ENCODE measurements at places on chromosomes 3 and 15.

GRCh38 chr15:81224232-81224631 lies 27.6 kb downstream of the IL16 start:
- DNase-seq, result no peak

GRCh38 chr3:170033489-170033888 lies 4.3 kb upstream of the GPR160 start:
- DNase-seq, result peak; percentile 76

GRCh38 chr15:85154061-85154460 lies 172.4 kb downstream of the PDE8A start:
- DNase-seq, result no peak

- DNase-seq, result no peak
These were observed 23.5 kb upstream of the MYO1E start for GRCh38 chr15:59396211-59396610.

- no peak for DNase-seq
These were observed 98.2 kb downstream of the ANXA2 start for GRCh38 chr15:60299452-60300047.

DNA sequence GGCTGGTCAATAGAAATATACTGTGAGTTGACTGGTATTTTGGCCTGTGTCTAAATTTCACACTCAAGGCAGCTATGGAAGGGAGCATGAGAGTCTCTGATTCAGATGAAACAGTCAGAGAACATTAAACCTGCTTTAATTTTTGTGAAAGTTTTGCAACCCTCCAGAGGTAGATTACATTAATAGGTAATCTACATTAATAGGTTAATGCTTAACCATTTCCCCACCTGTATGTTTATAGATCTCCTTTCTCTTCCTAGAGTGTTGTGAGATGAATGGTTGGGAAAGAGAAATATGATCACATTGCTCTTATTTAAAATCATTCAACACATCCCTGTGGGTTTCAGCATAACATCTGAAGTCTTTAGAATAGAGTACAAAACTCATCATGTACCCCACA lies 586.9 kb upstream of the DPPA4 start:
- no peak for DNase-seq

Measured in CD4-positive, alpha-beta T cell treated with Interleukin-17A for 1 hour (primary cell).